ENCODE measurements at places on chromosomes 7 and 10.

DNA sequence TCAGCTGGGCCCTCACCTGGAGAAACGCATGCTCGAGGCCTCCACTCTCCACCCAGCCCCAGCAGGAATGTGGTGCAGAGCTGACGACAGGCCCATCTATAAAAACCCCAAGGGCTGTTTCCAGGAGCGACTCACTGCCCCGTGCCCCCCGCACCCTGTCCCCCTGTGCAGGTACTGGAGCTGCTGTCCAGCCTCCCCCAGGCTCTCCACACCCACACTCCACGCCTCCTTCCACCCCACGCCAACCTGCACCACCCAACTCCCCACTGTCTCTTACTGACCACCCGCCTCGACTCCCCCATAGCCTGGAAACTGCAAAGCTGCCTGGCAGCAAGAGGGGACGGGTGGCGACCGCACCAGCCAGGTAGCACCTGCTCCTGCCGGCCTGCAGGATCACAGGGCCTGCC is 43.3 kb downstream of the DIP2C start:
- no peak for DNase-seq

GRCh38 chr10:120607016-120607709 is 150.1 kb downstream of the PLPP4 start:
- DNase-seq, result no peak

- DNase-seq, result no peak
Measured at GRCh38 chr10:132107949-132108877, 42.5 kb downstream of the JAKMIP3 start.

- DNase-seq, result no peak
Measured at GRCh38 chr7:82382276-82382675, 61.3 kb downstream of the CACNA2D1 start.

DNA sequence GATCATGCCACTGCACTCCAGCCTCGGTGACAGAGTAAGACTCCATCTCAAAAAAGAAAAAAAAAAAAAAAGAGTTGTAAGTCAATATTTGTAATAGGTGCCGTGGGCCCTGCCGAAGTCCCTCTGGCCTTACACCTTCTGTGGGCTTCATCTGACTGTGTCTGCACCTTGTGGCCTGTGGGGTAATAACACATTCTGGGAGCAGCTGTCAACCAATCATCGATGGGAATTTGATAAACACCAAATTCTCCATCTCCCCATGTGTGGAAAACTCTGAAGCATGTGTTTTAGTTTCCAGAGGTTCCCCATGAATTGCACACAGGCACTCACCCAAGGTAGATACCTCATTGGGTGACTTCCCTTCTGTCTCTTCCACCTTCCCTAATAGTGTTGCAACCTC is 10.8 kb downstream of the ZNF394 start:
- DNase-seq, result no peak

DNA sequence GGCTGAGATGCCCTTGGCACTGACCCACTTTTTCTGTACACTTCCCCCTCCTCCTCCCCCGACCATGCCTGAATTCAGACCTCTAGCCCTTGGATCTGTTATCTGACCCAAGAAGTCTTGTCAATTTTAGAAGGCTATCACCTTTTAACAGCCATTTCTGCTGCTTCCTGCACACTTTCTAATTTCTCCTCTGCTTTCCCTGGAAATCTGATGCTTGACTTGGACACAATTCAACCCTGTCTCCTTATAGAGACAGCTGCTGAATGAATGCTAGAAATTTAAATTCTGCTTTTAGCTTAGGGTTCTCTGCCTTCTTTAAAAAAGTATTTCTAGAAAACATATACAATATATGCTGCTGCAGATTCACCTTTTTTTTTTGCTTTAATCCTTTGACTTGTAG is 417.9 kb upstream of the KLF6 start:
- no peak for DNase-seq

DNA sequence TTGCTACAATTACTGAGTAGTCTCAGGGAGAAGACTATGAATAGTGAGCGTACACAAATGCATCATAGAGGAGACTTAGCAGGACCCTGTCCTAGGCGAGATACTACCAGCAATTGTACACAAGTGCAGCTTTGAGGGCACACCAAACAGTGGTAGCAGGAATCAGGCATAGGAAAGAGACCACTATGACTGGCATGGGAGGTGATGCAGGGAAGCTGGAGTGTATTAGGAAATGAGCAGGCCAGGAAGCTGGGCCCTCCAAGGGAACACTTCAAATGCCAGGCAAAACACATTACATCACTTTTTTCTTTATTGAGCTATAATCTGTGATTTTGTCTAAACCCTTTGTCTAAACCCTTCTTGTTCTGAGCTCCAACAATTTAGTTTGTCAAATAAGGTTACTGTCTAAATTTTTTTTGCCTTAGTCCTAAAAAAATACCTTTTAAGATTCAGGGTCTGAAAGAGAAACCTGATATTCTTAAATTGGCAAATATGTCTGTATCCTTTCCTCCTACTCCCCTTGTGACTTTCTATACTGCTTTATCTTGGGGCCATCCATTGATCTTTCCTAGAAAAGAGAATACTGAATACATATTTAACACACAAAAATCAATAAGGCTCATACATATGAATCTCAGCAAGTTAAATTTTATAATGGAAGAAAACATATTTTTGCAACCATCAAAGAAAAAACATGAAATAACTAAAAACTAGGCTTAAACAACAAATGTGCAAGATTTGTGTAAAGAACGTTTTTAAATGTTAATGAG is 193.8 kb upstream of the PHYHIPL start:
- DNase-seq, result no peak

DNA sequence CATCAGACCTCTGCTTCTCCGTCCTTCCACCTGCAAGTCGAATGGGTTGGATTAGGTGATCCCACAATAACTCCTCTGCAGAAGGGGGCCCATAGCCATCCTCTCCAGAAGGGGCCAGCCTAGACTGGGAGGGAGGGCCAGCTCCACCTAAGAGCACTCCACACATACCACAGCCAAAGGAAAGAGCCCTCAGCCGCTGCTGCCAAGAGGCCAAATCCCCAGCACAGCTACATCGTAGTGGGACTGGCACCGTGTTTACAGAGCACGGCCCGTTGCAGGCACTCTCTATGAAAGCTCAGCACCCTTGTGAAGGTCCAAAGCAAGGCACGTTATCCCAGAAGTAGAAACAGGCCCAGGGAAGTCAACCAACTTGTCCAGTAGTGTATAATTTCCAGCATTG is 5.4 kb downstream of the KCNH2 start:
- no peak for DNase-seq

DNA sequence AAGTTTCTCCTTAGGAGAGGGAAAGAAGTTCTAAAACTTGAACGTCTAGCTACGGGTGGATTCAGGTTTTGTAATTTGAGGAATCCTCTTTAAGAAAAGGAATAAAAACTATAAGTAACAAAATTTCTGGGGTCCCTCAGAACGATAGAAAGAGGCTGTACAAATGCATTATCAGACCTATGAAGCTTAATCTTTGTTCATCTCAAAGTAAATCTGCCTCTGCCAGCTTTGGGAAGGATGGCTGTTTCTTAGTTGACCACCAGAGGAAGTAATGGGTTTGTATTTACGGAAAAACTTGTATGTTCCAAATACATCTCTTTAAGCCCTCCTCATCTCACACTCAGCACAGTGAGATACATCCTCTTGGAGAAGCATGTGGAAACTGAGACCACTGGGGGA is 864 bp downstream of the PSTK start:
- no peak for DNase-seq

- no peak for DNase-seq
Measured at GRCh38 chr10:34405611-34406462, 409.3 kb downstream of the PARD3 start.

DNA sequence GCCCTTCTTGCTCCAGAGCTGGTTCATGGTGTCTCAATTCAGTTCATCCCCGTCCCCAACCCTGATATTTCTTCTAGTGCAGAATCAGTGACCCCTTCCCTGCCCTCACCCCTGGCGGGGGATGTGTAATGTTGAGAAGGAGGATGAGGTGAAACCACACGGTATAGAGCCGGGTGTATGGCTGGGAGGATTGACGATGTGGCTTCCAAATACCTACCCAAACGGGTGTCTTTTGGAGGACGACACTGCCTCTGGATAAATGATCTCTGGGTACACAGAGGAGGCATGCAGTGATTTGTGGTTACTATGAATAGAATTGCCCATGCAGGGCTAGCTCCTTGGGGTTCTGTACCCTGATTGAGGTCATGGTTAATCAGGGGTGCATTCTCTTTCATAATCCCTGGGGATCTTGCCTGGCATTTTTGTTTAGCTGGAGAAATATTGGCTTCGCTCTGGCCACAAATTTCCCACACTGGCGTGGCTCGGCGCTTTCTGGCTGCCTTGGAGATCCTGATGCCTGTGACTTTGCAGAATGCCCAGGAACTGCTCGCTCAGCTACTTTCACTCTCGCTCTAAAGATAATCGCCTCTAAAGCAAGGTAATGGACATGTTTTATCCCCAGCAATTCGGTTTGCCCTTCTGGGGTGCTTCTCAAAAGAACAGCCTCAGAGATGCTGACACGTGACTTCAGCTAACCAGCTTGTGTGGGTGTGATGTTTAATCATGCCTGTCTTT is 89.2 kb downstream of the RBM20 start:
- DNase-seq, result no peak

DNA sequence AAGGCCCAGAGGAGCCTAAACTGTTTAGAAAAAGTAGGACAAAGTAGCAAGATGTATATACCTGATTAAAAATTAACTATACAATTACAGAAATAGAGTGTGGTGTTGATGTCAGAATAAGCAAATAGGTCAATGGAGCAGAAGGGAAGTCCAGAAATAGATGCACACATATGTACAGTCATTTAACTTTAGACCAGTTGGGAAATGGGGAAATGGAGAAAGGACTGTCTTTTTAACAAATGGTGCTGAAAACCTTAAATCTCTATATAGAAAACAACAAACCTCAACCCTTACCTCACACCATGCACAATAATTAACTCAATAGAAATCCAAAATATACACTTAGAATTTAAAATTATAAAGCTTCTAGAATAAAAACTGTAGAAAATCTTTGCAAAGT is 72.2 kb downstream of the CH25H start:
- DNase-seq, result no peak

DNA sequence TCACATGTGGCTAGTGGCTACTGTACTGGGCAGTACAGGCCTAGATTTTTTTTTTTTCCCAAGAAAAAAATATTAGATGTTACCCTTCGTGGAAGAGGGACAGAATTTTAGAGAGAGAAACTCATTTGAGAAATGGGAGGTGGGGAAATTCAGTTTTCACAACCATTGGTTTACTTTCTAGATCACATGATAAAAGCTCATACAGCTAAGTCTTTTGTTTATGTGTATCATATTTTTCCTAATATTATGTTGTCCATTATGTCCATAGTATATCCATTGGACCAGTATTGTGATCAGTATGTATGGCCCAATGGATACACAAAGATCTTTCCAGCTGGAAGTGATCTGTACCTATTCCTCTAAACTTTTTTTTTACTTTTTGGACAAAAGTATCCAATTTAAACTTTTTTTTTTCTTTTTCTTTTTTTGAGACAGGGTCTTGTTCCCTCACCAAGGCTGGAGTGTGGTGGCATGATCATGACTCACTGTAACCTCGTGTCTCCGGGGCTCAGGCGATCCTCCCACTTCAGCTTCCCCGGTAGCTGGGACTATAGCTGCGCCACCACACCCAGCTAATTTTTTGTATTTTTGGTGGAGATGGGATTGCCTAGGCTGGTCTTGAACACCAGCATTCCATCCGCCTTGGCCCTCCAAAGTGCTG is 4.1 kb downstream of the CALU start:
- no peak for DNase-seq

GRCh38 chr7:146960773-146961391 is 844.3 kb downstream of the CNTNAP2 start:
- DNase-seq, result no peak

DNA sequence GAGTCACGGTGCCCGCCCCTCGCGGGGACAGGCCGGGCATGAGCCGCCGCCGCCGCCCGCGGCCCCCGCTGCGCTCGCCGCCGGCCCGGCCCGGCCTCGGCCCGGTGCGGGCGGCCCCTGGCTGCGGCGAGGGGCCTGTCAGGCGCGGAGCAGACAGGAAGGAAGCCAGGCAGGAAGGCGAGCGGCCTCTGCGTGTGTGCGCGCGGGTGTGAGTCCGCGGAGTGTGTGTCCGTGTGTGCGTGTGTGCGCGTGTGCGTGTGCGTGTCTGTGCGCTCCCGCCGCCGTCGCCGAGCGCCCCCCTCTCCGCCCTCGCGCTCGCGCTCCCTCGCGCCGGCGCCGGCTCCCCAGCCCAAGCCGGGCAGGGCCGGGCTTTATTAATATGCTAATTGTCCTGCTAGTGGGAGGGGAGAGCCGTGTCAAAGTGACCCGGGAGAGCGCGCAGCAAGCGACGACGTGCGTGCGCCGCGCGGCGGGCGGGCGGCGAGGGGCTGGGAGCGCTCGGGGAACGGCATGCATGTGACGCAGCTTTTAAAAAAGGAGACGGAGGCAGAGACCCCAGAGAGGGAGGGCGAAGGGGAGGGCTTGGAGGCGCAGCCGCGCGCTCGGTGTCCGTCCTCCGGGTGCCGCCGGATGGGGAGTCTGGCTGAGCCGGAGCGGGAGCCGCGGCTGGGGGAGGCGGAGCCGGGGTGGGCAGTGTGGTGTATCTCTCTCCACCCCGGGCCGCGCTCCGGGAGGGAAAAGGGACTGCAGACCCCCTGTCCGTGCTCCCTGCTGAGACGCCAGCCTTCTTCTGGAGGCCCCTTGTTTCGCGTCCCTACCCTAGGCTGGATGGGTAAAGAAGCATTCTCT is at the start of gene LDB1:
LDB1 (minus strand) TSS at position 227 of the 849 bp plus-strand sequence. CDS start 258 bp downstream, outside the sequence.
- DNase-seq, result no peak

DNA sequence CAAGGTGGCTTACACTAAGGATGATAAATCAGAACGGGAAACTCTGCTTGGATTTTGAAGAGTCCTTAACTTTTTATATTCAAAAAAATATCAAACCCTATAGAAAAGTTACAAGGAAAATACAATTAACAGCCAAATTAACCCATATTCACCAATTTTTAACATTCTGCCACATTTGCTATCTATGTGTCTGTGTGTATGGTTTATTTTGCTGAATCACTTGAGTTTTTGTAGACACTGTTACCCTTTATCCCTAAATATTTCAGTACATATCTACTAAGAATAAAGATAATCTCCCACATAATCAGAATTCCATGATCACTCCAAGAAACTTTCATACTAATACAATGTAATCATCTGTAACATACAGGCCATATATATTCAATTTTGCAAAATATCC is 1.2 kb upstream of the SRPK2 start:
- DNase-seq, result no peak

DNA sequence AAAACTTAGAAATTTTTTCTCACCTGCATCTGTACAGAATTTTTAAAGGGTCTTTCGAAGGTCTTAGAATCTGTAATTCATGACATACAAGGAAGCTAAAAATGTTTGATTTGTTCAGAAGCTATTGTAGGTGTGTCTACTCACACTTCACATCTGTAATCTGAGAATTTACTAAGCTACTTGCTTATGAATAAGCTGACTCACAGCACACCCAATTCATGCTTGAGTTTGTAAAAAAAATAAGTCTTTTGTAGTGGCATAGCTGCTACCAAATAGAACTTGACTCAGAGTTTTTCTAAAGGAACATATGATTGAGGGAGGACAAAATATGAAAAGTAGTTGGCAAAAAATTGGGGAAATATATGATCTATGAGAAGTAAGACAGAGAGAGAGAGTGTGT is 12.7 kb upstream of the AGR2 start:
- DNase-seq, result no peak

- DNase-seq, result no peak
Measured at GRCh38 chr10:43252783-43253341, 14.0 kb downstream of the RASGEF1A start.
